ENCODE measurements at places on chromosomes 16 and 17. TPM values are rescaled to one million over a fixed set of nuclear protein-coding genes. Genes with fewer than 3 reads are reported as not detected.

DNA sequence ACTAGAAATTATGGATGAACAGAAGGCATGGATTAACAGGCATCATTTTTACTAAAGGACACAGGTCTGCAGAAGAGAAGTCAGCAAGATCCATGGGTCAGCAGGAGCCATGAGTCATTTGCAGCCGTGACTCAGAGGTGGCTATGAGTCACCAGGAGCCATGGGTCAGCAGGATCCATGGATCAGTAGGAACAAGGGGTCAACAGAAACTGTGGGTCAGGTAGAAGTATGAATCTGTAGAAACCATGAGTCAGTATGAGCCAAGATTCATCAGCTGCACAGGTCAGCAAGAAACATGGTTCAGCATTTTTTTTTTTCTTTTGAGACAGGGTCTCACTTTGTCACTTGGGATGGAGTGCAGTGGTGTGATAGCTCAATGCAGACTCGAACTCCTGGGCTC lies 58.2 kb upstream of the HS3ST4 start:
- DNase-seq = no peak

GRCh38 chr16:57530104-57530521 lies 6.3 kb downstream of the CCDC102A start:
- peak; percentile 86 for DNase-seq

DNA sequence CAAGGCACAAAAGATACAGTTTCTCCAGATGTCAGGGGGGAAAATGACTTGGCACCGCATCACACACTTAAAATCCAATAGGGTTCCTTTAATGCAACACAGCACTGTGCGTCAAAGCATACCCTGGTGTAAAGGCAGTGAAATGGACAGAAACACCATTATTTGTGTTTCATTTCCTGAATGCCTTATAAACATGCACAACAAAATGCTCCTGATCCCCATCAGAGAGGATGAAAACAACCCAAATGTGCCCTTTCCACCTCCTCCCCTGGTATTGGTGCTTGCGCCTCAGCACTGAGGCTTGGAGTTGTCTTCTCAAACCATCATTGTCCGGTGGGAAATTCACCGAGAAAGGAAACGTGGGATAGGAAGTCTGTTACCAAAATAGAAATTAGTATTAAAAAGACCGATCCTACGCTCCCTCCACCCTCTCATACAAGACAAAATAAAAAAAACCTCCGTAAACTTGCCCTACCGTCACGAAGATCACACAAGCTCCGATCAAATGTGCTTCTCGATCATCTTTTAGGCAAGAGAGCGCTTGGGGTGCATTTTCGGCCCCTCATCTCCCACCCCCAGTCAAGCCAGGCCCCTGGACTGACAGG lies 722 bp downstream of the CDC27 start:
- no peak for DNase-seq

GRCh38 chr17:9934331-9934730 lies 29.3 kb upstream of the RCVRN start:
- no peak for DNase-seq

Gene ARHGAP23
- 72.9 TPM for total RNA-seq

Gene ADAM11
- 0.29 TPM for total RNA-seq

Gene CD68
- 111 TPM for total RNA-seq

All from posterior vena cava (tissue), 2 donors.